ENCODE measurements at places on chromosomes 13 and 19.

- DNase-seq = no peak
These were observed 37.3 kb downstream of the TNFSF13B start for GRCh38 chr13:108306860-108307259.

- DNase-seq = no peak
These were observed 220.3 kb downstream of the POU4F1 start for GRCh38 chr13:78383071-78383484.

GRCh38 chr13:111337206-111337605 is 16.8 kb downstream of the TEX29 start:
- no peak for DNase-seq

GRCh38 chr13:112881656-112882554 is 87.1 kb upstream of the MCF2L start:
- no peak for DNase-seq

DNA sequence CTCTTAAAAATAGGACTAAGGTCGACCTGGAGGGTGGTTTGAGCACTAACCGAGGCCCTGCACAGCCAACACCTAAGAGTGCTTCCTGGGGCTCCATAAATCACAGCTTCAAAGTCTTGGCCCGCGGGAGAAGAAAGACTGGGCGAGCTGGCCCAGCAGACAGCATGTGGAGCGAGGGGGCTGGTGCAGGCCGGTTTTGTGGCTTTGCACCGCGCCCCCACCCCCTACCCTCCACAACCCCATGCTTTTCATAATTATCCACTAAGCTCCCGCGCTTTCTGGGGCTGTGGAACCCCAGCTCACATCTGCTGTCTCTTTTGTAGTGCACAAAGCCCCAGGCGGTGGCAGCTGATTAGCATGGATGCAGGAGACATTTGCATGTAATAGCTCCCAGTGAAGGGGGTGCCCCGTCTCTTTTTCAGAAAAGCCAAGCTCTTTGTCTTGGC is 17.1 kb downstream of the CARM1 start:
- no peak for DNase-seq

DNA sequence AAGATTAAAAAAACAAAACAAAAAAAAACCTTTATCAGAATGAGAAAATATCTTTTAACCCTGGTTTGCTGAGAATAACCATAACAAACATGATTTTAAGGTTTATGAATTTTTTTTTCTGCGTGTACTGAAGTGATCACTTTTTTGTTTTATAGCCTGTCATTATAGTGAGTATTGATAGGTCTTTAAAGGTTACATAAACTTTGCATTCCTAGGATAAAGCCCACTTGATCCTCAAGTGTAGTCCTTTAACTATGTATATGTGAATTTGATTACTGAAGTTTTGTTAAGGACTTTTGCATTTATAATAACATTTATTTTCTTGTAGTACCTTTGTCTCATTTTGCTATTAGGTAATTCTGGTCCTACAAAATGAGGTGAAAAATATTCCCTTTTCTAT is 709.8 kb upstream of the PCDH20 start:
- DNase-seq = no peak

- no peak for DNase-seq
These were observed 95.7 kb downstream of the ARHGEF7 start for GRCh38 chr13:111210544-111211469.

DNA sequence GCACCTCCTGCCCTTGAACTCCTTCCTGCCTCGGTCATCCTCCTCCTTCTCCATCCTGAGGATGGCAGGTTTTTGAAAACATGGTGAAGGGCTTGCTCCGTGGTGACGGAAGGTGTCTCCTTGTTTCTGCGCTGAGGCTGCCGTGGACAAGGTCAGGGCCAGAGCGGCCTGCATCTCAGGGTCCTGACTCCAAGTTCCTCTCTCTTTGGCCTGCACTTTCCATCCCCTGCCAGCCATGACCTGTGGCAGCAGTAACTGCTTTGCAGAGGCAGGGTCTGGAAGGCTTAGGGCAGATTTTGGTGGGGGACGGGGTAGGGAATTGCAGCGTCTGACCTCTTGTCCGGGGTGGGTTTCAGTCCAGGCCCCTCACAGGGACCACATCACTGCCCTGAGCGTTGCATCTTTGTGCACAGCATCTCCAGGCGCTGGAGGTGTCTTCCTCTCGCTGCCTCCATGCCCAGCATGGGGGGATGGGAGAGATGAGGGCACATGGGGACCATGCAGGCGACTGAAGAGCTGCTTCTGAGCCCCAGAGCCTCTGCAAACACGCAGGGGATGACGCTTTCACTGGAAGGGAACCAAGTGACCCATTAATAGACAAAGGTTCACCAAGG is 216.8 kb downstream of the TEX29 start:
- DNase-seq = no peak
